ENCODE measurements at places on chromosomes 4 and X. TPM values are rescaled to one million over a fixed set of nuclear protein-coding genes. Genes with fewer than 3 reads are reported as not detected.

MGARP gene
- total RNA-seq: not detected

DDX53 gene
- total RNA-seq: not detected

BBS7 gene
- total RNA-seq: 16.6 TPM

VEGFC gene
- not detected for total RNA-seq

NEUROG2 gene
- not detected for total RNA-seq

SMIM20 gene
- total RNA-seq: 12.9 TPM

CT47B1 gene
- total RNA-seq: not detected

DNA sequence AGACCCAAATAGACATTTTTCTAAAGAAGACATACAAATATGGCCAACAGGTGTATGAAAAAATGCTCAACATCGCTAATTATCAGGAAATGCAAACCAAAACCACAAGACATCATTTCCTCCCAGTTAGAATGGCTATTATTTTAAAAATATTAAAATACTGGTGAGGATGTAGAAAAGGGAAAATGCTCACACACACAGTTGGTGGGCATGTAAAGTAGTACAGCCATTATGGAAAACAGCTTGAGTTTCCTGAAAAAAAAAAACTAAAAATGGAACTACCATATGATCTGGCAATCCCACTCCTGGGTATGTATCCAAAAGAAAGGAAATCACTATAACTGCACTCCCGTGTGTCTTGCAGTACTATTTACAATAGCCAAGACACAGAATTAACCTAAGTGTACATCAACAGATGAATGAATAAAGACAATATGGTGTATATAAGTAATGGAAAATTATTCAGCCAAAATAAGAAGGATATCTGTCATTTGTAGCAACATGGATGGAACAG lies 128.9 kb upstream of the DKK2 start:
- DNase-seq: no peak

DNA sequence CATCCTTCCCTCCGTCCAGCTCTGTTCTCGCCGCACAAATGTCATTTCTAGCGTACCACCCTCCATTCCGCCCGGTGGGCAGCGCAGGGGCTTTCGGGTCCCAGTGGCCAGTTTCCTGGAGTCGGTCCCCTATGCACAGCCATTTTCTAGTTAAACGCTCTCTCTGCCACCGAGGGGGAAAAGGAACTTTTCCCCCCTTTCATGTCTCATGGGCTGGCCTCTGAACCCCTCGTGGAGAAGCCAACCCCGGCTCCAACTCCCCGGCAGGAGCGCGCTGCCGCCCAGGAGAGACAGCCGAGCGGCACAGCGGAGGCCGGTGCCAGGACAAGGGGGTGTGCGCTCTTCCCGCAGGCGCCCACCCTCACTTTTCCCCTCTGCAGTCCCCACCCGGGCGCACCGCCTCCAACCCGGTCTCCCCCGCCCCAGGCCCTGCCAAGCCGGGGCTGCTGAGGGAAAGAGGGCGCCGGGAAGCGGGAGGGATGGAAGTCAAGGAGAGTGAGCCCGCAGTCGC lies 662 bp downstream of the APBB2 start:
- no peak for DNase-seq

- DNase-seq: no peak
Measured at GRCh38 chrX:47662144-47662657, 3.2 kb upstream of the UXT start.

DNA sequence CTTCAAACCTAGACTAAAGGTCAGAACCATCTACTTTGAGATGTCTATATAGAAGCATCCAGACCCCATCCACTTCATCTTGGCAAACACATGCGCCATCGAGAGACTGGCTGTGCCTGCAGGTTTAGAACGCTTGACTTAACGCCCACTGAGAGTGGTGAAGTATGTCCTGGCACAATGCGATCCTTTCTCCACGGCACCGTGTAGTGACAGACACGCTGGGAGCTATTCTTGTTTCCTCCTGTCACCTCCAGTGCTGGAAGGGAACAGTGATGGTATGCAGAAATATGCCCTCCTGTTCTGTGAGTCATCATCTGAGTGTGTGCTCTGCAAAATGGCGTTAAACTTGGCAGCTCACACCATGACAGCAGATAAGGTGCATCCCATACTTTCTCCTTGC lies 330.2 kb downstream of the NLGN4X start:
- DNase-seq: no peak

DNA sequence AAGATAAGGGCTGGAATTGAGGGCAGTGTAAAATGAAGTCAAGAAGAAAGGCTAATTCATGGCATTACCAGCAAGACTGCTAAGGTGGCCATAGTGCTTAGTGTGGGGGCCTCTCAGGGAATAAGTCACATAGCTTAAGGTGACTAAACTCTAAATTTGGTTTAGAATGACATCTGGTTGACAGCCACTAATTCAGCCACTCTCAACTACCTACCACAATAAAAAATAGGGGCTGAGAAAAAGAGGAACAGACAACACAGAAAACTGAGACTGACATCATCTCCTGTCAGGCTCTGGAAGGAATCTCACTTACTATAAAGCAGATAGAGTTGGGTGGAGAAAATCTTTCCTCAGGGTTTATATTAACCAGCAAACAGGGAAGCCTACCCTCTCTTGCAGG lies 96.9 kb downstream of the CHRDL1 start:
- no peak for DNase-seq

DNA sequence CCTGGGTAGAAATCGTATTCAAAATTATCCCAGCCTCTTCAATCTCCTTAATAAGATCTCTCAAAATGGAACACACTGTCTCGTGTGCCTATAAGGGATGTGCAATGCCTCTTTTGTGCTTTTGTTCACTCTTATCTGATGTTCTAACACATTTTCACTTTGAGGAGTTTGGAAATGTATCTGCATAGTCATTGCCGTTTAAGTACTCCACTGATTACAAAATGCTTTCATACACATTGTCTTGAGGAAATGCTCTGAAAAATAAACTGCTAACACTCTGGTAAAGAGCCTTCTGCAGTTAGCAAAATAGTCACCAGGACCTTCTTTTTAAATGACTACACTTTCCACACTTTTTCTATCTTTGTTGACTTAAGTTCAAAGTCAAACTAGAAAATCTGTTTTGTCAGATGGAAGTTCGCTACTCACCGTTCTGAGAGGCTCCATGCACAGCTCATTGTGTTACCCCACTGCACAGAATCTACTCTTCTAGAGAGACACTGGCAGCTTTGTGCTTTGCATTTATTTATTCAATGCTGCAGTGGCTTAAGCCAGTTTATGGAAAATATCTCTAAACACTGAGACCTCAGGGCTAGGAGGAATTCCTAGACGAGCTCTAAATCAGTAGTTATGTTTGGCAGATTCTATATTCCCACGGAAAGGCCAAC lies 159.0 kb downstream of the CHIC2 start:
- DNase-seq: no peak

DNA sequence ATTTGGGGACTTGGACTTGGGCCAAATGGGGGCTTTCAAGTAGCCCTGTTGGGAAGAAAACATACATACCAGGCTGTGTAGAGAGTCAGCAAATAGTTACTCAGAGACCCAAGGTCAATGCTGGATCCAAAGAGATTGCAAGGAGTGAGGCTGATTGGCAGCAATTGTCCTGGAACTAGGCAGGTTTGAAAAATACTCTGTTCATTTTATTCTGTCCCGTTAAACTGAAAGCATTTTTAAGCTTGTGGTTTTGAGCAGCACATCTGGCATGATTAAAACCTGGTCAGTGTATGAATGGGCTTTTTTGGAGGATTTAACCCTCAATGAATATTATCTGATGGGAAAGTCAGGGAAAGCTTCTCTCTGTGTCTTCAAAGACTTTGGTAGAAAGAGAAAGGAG lies 294.3 kb upstream of the BOD1L1 start:
- no peak for DNase-seq

DNA sequence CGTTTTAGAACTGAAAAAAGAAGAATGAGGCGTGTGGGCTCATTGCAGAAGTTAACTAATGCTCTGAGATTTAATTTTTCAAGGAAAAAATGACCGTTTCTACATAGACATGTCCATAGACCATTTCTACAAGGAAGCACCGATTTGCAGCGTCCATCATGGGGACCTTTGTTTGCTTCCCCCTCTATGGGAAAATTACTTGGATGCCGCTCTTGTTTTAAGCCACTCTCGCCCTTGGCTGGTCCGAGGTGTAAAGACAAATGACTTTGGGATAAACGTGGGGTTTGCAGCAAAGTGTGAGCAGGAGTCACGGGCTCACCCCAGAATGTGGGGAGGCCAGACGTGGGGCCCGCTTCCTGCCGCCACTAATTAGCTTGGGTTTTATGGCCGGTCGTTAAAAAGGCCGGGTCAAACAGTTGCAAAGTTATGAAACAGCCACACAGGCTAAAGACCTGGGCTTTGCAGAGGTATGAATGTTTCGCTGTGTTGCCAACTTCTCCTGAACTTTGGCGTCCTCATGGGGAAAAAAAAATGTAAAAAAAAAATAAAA lies 235.9 kb downstream of the SHOX start:
- DNase-seq: no peak

DNA sequence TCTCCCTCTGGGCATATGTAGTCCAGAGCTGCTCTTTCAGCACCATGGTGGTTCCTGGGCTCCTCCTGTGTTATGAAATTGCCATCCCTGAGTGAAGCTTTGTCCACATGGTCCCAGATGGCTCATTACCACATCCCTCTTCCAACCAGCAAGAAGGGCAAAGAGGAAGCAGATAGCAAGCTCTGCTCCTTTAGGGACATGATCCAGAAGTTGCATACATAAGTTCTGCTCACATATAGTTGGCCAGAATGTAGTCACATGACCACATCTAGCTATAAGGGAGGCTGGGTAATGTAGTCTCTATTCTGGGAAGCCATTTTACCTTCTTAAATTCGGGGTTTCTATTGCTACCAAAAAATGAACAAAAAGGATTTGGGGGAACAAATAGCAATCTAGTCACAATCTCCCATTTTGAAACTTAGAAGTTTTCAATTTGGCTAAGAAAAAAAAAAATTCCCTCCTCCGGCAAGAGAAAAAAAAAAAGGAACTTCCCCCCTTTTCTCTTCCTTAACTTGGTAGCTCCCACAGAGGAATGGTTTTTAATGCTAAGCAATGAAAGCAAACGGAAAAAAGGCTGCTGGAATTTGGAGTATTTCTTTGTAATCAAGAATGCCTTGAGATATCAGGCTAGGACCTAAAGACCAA lies 88.2 kb upstream of the USP9X start:
- DNase-seq: no peak

DNA sequence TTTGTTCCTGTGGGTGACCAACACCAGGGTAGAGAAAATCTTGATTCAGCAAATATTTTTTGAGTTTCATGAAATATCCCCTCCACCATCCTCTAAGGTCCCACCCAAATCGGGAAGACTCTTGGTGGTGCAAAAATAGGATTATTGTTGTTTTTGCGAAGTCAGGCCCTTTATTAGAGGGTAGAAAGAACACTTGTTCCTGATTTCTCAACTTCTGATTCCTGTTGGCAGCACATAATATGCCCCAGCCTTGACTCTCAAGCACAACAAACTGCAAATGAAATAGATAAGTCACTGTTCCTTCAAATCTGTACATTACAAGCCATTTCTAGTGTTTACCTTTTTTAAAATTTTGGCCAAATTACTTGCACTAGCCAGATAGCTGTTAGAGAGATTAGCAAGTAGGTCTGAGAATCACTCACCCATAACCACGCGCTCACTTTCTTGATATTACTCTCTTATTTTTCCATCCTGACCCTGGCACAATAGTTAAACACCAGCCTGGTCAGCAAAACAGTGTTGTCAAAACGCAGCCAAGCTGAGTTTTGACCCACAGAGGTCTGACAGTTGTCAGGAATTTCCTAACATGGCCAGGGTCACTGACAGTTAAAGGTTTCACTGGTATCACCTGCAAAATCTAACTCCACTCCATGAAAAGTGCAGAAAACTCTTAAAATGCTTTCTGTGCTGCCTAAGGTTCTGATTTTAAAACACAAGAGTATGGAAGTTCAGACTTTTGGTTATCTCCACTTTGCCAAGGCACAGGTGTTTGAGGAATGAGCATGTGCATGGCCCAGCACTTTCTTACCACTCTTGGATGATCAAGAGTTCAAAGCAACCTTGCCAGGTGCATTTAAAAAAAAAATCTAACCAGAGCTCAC lies 69.8 kb downstream of the RBM47 start:
- no peak for DNase-seq

GRCh38 chr4:165199722-165200121 lies 7.6 kb upstream of the KLHL2 start:
- no peak for DNase-seq

DNA sequence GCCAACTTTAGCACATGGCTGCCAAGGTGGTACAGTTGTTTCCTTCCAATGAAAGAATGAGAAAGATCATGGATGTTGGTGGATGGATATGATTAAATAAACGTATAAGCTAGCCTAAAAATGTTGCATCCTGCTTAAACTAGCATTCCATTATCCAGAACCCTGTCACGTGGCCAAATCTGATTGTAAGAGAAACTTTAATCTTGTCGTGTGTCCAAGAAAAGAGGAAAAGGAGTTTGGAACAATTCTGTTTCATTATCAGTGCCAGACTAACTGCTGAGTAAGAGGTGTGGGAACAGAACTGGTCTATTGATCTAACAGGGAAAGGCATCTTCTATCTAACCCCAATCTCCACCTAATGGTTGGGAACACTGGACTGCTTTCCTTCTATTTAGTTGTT lies 325.2 kb upstream of the BMP3 start:
- no peak for DNase-seq

- DNase-seq: no peak
Measured at GRCh38 chrX:129230850-129231512, 292.3 kb downstream of the SMARCA1 start.

- DNase-seq: no peak
Measured at GRCh38 chrX:133645977-133646718, 230.9 kb upstream of the GPC4 start.

- no peak for DNase-seq
Measured at GRCh38 chr4:76984788-76985211, 35.2 kb downstream of the SEPTIN11 start.

DNA sequence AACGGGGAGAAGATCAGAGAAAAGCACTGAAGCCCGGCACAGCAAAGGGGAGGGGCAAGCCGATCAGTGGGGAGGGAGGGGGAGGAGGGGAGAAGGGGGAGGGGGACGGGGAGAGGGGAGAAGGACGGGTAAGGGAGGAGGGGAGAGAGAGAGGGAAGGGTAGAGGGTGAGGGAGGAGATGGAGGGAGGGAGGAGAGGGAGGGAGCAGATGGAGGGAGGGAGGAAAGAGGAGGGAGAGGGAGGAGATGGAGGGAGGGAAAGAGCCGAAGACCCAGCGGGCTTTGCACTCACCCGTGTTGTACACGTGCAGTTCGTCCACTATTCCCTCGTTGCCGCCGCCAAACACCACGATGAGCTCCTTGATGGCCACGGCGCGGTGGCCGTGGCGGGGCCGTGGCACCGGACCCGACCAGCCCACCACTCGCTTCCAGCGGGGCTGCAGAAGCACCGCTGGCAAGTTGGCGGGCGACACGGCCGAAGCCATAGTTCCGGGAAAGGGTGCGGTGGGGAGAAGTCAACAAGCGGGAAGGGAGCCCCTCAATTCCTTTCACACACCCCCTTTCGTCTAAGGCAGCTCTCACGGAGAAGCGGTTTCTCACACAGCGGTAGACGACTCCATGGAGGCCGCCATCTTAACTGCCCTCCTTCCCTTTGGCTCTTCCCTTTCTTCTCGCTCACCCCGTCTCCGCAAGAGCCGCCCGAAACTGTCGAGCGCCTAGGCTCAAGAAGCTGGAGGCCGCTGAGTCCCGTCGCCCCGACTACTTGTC lies 1.1 kb downstream of the HCFC1 start:
- no peak for DNase-seq

All from activated naive CD8-positive, alpha-beta T cell treated with anti-CD3 and anti-CD28 coated beads, Interleukin-2, amount 10 ng/mL, durations not matched to agents 7 days and 5 days (primary cell).